Omental fat pad (tissue), 4 donors: ENCODE measurements at places on chromosomes 7 and 10.

DNA sequence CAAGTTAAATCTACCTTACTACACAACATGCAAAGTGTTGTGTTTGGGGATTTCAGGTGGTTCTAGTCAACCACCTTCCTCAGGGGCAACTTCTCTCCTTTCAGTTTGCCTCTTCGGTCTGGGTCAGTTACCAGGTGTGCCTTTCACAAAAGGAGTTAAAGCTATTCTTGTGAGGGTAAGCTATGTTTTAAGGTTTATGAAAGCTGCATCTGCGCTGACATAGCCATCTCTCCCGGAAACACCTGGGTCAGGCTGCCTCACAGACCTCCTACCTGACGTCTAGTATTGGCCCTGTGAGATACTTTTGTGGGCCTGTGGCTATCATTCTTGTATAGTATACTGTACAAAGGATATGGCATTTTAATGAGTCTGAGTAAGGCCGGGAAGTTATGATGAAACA lies 67.7 kb upstream of the ITGA8 start:
- DNase-seq, result no peak

DNA sequence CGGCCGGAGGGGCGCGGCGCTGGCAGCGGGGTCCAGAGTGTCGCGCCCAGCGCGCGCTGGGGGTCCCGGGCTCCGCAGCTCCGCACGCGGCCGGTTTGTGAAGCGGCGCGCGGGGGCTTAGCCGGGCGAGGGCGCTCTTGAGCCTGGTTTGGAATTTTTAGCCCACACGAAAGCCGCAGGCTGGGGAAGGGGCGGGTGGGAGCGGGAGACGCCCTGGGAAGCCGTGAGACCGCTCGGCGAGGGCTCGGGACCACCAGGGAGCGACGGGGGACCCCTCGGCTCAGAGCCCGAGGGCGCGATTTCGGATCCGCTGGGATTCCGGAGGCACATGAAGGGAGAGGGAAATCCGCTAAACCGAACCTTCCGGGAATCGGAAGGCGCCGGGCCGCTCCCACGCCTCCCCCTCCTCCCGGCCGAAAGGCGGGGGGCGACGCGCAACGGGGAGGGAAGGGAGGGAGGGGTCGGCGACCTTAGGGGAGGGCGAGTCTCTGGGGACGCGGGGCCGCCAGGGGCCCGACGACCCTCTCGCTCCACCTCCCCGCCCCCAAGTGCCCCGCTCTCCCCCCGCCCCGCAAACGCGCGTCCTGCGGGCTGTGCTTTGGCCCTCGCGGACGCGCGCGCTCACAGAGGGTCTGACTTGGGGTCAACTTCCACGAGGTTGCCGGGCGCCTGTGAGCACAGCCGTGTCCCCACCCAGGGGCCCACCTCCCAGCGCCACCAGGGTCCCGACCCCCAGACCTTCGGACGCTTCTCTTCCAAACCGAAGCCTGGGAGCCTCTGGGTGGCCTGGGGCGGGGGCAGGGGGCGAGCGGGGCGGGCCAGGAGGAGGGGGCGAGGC lies 5.1 kb upstream of the ELFN1 start:
- DNase-seq, result peak; percentile 47

- DNase-seq, result no peak
Measured at GRCh38 chr7:100472121-100472851, 6.7 kb downstream of the TSC22D4 start.

DNA sequence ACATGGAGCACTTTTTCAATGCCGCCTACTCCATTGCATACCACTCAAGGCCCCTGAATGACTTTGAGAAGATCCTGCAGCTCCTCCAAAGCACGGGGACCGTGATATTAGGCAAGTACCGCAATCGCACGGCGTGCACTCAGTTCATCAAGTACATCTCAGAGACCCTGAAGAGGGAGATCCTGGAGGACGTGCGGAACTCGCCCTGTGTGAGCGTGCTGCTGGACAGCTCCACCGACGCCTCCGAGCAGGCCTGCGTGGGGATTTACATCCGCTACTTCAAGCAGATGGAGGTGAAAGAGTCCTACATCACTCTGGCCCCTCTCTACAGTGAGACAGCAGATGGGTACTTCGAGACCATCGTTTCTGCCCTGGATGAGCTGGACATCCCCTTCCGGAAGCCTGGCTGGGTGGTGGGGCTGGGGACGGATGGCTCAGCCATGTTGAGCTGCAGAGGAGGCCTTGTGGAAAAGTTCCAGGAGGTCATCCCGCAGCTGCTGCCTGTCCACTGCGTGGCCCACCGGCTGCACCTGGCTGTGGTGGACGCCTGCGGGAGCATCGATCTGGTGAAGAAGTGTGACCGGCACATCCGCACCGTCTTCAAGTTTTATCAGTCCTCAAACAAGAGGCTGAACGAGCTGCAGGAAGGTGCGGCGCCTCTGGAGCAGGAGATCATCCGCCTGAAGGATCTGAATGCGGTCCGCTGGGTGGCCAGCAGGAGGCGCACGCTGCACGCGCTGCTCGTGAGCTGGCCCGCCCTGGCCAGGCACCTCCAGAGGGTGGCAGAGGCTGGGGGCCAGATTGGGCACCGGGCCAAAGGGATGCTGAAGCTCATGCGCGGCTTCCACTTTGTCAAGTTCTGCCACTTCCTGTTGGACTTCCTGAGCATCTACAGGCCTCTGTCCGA lies 12.7 kb upstream of the ATP6V0E2 start:
- peak; percentile 17 for DNase-seq

GRCh38 chr7:55486991-55487390 lies 85.3 kb downstream of the VOPP1 start:
- no peak for DNase-seq

- DNase-seq, result no peak
Measured at GRCh38 chr7:111368381-111369065, 193.8 kb downstream of the IMMP2L start.

DNA sequence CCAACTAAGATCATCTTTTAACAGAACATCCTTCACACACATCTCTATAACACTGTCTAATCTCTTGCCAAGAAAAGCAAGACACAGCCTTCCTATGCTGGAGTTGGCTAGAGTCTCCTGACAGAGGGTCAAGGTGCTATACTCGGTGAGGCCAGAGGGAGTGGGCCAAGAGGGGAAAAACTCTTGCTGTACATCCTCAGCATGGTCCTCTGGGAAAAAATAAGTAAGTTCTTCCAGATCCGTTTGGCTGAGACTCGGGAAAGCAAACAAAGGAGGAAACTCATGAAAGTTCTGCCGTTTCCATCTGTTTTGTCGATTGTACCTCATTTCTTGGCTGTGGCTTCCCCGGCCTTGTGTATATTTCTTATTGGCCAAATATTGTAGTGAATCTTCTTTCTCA lies 33.9 kb downstream of the VWDE start:
- DNase-seq, result no peak

GRCh38 chr10:116764979-116765378 lies 22.6 kb upstream of the HSPA12A start:
- no peak for DNase-seq

DNA sequence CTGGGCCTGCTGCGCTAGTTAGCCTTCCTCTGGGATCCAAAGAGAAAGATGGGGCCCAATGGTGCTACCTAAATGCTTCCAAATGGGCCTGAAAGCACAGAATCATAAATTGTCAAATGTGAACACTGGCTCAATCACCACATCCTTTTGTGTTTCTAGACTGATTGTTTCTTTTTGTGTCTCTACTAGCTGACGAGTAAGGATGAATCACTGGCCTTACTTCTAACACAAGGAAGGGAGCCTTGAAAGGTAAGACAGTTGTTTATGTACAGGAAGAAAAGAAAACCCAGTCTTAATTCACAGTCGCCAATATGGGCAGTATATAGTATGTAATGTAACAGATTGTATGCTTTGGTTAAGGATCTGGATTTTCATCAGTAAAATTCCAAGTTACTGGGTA lies 89.5 kb downstream of the ZNF92 start:
- no peak for DNase-seq

GRCh38 chr10:26746061-26746460 lies 48.6 kb downstream of the PDSS1 start:
- no peak for DNase-seq

DNA sequence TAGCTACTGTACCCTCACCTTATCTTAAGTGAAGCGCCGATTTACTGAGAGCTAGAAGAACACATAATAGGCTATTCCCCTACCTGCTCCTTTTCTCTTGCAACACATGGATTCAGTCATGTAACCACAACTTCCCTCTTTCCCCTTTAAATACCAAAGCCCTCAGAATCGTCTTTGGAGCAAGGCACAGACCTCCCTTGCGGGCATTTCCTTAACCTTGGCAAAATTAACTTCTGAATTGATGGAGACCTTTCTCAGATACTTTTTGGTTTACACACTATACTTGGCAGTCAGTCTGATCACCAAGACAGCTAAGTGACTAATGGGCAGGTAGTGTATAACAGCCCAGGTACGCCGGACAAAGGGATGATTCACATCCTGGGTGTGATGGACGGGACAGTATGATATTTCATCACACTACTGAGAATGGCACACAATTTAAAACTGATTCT lies 72.7 kb upstream of the SEC61G start:
- DNase-seq, result no peak

- DNase-seq, result no peak
Measured at GRCh38 chr7:112484671-112485167, 3.9 kb downstream of the LSMEM1 start.

DNA sequence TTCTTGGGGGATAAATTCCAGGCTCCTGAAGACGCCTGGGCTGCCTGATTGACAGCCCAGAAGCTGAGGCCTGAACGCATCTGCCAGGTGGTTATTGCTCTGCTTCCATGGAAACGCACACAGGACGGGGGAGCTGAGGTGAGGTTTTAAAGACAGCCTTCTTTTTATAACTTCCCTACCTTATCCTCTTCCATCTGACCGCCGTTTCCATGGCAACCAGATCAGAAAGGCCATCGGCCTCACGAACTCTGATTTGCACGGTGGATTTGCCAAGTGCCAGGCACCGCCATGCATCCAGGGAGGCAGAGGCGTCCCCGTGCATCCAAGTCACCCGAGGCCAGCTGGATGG lies 260.9 kb downstream of the ADARB2 start:
- DNase-seq, result no peak

- no peak for DNase-seq
Measured at GRCh38 chr10:77685432-77685831, 47.8 kb upstream of the KCNMA1 start.

DNA sequence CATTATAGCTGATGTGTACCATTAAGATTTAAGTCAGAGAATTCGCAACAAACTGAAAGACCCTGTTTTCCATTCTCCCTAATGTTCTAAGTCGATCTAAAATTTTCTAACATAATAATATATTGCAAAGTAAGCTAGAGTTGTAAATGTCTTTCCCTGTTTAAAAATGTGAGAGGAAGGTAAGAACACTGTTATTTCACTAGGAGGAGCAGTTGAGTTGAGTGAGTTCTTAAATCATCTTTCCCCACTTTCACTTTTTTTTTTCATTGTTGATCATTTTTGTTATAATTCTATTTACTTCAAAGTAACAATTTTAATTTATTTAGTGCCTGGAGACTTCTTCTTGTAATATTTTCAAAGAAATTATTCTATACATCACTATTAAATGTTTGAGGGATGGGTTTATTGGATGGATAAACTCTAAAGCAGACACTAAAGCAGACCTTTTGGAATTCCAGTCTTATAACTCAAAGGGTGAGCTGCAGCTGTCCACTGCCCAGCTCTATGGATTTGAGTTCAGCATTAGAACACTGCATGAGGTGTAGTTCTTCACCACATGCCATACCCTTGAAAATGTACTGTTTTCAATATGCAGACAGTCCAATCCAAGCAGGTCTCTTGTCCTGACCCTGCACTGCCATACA lies 181.3 kb upstream of the FZD1 start:
- DNase-seq, result no peak

DNA sequence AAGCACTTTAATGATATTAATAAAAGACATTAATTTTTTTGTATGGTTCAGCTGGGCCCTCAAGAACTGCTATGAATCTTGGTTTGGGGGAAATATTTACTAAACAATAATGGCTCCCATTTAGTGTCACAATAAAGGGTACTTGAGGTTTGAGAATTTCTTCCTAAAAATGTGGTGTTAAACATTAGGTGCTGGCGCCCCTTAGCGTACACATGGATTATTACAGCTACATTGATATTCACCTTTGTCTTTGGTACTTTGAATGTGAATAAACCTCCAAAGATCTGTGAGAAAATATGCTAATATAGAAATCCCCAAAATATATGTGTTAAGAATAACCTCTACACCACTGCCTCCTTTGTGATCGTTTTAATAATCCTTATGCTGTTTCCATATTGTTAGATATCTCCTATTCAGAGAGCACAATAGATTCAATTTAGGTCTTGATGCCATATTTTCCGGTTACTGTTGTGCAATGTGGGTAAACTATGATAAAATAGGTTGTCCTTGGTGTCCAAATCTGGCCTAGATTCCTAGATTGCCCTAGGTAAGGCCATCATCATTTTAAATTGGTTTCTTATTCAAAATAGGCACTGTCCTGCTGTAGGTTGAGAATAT lies 161.8 kb upstream of the CACNA2D1 start:
- no peak for DNase-seq

DNA sequence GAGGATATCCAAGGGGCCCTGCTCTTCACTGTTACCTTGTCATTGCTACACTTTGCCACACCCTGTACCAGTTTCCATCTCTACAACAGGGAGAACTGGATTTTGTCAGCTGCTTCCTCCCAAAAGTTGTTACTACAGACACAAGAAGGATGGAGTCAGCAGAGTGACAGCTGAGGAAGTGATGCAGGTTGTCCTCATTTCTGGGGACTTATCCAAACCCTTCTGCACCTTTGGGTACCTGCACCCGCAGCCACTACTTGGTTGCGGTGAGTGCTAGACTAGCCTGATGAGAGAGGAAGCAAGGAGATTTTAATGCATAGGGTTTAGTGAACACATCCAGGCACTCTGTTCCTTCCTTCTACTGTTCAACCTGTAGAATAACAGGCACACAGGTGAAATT lies 281.0 kb downstream of the RPS24 start:
- DNase-seq, result no peak

DNA sequence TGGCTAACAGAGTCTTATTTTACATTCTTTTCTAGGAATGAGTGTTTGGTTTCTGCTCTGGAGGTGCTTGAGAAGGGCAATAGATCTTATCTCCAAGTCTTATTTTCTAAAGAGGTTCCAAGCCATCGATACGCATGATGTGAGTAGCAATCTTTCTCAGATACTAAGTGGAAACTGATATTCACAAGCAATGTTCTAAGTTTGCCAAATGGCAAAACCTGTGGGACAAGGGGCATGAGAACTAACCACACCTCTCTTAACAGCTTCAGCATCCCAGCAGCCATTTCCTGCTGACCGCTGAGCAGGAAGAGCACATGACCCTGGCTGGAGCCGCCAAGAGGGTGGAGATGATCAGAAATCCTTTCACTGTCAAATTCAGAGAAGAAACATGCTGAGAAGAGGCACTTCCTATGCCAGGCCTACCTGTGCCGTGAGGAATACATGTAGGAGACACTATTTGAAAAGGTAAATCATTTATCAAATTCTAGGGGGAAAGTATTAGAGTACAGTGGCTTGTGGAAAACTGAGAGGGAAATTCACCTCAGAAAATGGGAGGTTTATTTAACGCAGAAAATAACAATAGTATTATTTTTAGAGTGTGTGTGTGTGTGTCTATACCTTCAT lies 35.2 kb downstream of the CCDC71L start:
- no peak for DNase-seq

- no peak for DNase-seq
Measured at GRCh38 chr10:14728346-14728745, 46.4 kb downstream of the FAM107B start.
